Stimulated activated CD8-positive, alpha-beta memory T cell treated with anti-CD3 and anti-CD28 coated beads, Interleukin-15, amount 100 ng/mL, for 24 hours (primary cell): ENCODE measurements at places on chromosomes 2 and 18.

- no peak for DNase-seq
Observed at GRCh38 chr2:100140582-100140981, 1.8 kb downstream of the AFF3 start.

- DNase-seq: no peak
Observed at GRCh38 chr2:158131483-158131912, 29.8 kb downstream of the UPP2 start.

- DNase-seq: no peak
Observed at GRCh38 chr2:8652774-8653426, 29.0 kb upstream of the ID2 start.

GRCh38 chr2:31137211-31138036 is 816 bp downstream of the GALNT14 start:
- no peak for DNase-seq

DNA sequence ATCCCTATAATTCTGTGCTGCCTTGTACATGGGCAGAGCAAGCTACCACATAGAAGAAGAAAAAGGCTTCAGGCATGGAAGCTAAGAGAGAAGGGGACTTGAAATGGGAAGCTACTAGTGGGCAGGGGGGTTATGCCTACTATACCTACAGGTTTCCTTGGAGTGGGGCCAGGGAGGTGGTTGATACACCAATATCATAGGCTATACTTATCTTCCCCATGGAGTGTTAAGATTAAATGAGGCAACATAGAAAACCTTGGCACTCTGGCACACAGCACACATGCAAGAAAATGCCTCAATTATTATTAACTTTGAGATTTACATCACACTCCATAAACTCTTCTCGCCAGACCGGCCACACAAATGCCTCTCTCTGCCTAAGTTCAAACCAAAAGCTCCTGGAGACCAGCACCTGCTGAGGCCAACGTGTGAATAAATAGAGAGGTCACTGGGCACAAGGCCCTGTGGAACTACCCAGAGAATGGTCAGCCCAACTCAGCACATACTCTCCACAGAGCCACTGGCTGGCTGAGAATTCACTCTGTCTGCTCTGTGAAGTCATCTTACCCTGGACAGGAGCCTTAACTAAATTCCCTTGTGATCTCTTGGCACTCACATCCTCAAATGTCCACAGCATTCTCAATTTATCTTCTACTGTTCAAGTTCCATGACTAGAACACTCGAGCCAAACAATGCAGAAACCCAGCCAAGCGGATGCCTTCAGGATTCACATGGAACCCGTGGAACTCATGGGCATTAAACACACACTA is 498.7 kb downstream of the BCL11A start:
- no peak for DNase-seq
